Activated CD8-positive, alpha-beta T cell treated with anti-CD3 and anti-CD28 coated beads for 36 hours (primary cell): ENCODE measurements at places on chromosomes 7 and 10. TPM values are rescaled to one million over a fixed set of nuclear protein-coding genes. Genes with fewer than 3 reads are reported as not detected.

GRCh38 chr10:89371987-89372386 is 5.9 kb upstream of the IFIT1B start:
- DNase-seq: no peak
- H3K4me1 ChIP-seq: peaks cover 4% of the 10 kb centered on the region
- H3K27ac ChIP-seq: no peak overlapping the region
- H3K36me3 ChIP-seq: no peaks in the 10 kb centered on the region
- H3K4me3 ChIP-seq: no peak overlapping the region
- H3K27me3 ChIP-seq: peaks cover 8% of the 10 kb centered on the region

DNA sequence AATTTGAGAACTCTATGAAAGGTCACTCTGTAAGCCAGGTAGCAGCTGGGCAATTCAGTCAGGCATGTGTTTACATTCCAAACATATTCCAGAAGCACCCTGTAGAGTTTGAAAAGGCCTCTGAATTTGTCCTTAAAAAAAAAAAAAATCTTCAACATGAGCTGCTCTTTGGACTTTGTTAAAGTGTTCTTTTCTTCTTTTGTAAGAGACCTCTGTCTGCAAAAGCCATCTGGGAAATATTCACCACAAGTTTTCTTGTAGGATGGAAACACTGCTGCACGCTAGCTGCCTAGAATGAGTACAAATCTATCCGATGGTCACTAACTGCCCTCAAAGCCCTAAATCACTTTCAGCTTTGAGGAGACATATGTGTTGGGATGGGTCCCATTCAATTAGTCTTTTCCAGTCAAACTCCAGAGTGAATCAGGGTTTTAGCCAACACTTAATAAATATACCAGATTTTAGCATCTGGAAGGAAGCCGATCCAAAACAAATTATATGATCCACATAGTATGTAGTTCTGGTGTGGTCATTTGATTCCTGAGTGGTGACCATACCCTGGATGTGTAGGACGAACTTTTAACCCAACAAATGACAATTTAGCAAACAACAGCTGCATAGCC is 85.9 kb downstream of the CD36 start:
- no peak for DNase-seq
- no peak overlapping the region for H3K4me3 ChIP-seq
- H3K4me1 ChIP-seq: no peaks in the 10 kb centered on the region
- no peaks in the 10 kb centered on the region for H3K27me3 ChIP-seq
- no peak overlapping the region for H3K27ac ChIP-seq

DNA sequence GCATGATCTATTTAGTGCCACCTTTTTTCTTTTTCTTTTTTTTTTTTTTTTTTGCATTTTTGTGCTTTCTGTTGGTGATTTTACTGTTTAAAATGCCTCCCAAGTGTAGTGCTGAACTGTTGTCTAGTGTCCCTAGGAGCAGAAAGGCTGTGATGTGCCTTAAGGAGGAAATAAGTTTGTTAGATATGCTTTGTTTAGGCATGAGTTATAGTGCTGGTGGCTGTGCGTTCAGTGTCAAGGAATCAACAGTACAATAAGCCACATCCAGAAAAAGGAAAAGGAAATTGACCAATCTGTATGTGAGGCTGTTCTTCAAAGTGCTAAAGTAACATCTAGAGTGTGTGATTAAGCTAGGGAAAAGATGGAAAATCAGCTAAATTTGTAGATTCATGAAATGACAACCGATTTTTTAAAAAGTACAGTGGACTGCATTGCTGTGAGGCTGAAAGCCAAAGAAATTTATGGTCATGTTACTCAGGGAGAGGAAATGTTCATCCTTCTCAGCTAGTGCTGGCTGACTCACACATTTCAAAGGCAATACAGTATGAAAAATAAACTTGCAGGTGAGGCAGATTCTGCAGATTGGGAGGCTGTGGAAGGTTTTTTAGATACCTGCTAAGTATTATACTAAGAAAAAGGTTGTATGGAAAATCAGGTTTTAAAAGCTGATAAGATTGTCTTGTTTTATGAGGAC is 122.7 kb upstream of the ADCY1 start:
- peaks cover 11% of the 10 kb centered on the region for H3K27me3 ChIP-seq
- no peaks in the 10 kb centered on the region for H3K4me1 ChIP-seq
- no peak overlapping the region for H3K27ac ChIP-seq
- no peak overlapping the region for H3K4me3 ChIP-seq
- no peak for DNase-seq

Gene DOCK1
- 0.14 TPM for total RNA-seq

GRCh38 chr10:120336911-120337540 is 120.0 kb upstream of the PLPP4 start:
- no peak overlapping the region for H3K4me3 ChIP-seq
- DNase-seq: peak; percentile 72
- H3K27ac ChIP-seq: no peak overlapping the region
- no peaks in the 10 kb centered on the region for H3K36me3 ChIP-seq
- peaks cover 4% of the 10 kb centered on the region for H3K27me3 ChIP-seq

Gene TAS2R5
- total RNA-seq: 1.8 TPM

Gene ADRB1
- 0.40 TPM for total RNA-seq

DNA sequence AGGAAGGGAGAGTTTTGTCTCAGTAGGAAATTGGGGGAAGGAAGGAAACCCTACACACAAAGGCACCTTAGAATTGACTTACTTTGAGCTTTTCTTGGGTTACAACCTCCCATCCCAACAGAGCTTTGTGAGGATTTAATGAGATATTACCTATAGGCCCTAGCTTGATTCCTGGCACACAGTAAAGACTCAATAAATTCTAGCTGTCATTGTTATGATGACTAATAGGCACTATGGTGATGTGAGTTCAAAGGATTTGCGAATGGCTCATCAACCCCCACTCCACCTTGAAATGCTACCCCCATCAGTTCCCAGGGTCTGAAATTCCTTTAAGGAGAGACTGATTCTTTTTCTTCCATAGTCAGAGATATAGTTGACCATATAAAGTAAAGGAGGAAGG is 67.9 kb upstream of the SMNDC1 start:
- no peaks in the 10 kb centered on the region for H3K36me3 ChIP-seq
- DNase-seq: no peak
- H3K4me3 ChIP-seq: no peak overlapping the region
- H3K27ac ChIP-seq: no peak overlapping the region

GRCh38 chr7:150908173-150908572 is 55.9 kb downstream of the AOC1 start:
- H3K27me3 ChIP-seq: peaks cover 23% of the 10 kb centered on the region
- H3K36me3 ChIP-seq: no peaks in the 10 kb centered on the region
- peaks cover 11% of the 10 kb centered on the region for H3K4me1 ChIP-seq
- DNase-seq: no peak
- no peak overlapping the region for H3K27ac ChIP-seq
- H3K4me3 ChIP-seq: no peak overlapping the region

DNA sequence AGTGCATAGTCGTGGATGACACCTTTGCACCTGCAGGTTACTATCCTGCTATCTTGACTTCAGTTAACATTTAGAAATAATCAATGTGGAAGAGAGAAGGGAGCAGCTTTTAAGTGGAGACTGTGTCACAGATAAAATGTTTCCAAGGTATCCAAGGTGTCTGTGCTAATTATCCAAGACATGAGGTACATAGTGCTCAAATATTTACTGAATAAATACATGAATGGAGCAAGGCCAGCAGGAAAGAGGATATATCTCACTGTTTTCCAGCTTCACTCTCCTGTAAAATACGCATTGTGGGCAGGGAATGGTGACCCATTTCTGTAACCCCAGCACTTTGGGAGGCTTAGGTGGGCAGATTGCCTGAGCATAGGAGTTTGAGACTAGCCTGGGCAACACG is 552.4 kb downstream of the PHTF2 start:
- no peak for DNase-seq
- H3K27me3 ChIP-seq: no peaks in the 10 kb centered on the region
- H3K4me1 ChIP-seq: no peaks in the 10 kb centered on the region
- H3K4me3 ChIP-seq: no peak overlapping the region

Gene FGFBP3
- 3.1 TPM for total RNA-seq

Gene CTAGE4
- 1.6 TPM for total RNA-seq
